ENCODE measurements at places on chromosomes 12 and 14.

GRCh38 chr14:94612174-94612573 is at the start of gene SERPINA3:
SERPINA3 (plus strand) TSS chr14:94612391; CDS start chr14:94614442, 2,051 bp downstream.
- no peak for DNase-seq

- no peak for DNase-seq
These were observed 38.6 kb downstream of the SYNE2 start for GRCh38 chr14:63891148-63891975.

- no peak for DNase-seq
These were observed 131.5 kb downstream of the GPR135 start for GRCh38 chr14:59333668-59334067.

GRCh38 chr12:64679487-64680001 is 69.2 kb downstream of the RASSF3 start:
- peak; percentile 32 for DNase-seq

DNA sequence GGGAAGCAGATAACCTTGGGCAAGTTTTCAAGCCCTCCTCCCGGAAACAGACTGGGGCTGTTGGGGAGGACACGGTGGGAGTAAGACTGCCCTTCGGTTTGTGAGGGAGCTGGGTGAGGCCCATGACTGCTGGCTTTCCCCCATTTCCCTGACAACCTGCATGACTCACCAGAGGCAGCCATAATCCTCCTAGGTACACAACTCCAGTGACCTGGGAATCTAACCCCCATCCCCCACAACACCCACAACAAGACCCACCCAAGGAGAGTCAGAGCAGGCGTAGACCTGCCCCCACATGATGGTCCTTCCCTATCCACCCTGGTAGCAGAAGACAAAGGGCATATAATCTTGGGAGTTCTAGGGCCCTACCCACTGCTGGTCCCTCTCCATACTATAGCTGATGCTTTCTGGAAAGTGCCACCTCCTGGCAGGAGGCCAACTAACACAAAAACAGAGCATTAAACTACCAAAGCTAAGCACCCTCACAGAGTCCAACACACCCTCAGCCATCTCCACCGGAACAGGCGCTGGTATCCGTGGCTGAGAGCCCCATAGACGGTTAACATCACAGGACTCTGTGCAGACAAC is 14.8 kb downstream of the DDX24 start:
- DNase-seq, result no peak

DNA sequence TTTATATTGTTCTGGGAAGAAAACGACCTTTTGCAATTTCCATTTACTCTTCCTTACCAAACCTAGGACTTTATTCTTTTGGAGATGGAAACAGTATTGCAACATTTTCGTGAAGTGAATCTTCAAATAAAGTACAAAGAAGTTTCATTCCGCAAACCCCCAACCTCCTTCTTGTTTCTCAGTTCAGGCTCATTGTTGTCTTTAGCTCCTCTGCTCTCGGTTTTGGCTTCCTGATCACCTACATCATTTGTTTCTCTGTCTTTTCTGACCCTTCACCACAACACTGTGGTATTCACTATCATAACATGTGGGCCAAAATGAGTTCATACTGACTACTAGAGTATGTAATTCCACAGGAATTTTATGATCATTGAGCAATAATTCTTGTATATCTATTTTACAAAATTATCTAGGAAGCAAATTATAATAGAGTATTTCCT is 266.8 kb downstream of the ADAMTS20 start:
- no peak for DNase-seq

GRCh38 chr14:100067971-100068959 is 3.0 kb downstream of the EVL start:
- DNase-seq, result peak; percentile 90

DNA sequence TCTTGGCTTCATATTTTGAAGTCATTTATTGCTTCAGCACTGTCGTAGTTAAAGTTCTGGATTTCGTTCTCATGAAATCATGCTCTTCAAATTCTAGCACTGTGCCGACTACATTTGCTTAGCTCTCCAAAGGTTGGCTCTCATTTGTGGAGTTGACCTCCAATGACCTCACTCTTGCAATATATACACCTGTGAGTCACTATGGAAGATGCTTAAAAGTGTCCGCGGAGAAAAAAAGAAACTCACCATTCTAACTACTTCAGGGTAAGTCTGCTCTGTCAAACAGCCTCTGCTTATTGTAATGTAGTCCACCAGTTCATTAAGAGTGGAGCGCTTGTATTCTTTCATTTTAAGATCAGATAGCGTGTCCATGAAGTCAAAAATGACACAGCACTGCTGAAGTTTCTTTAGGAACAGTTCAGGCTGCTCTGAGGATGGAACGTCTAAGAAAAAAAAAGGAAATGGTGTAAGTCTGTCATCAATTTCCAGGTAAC is 89.7 kb downstream of the PPP2R5E start:
- no peak for DNase-seq

DNA sequence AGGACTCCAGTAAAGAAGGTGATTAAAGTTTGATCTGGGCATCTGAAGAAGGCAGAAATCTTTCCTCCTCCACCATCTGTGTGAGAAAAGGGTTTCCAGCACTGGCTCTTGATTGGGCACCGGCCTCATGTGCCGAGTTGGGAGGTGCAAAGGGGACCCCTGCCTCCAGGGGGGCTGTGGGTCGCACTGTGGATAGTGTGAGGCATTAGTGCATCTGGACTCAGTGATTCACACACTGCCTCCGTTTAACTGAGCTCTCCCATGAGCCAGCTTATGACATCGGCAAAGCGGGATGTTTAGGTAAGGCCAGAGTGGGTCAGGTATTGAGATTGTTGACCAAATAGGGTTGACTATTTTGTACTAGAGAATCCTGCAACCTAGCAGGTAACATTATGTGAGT is 8.9 kb downstream of the C1S start:
- no peak for DNase-seq

DNA sequence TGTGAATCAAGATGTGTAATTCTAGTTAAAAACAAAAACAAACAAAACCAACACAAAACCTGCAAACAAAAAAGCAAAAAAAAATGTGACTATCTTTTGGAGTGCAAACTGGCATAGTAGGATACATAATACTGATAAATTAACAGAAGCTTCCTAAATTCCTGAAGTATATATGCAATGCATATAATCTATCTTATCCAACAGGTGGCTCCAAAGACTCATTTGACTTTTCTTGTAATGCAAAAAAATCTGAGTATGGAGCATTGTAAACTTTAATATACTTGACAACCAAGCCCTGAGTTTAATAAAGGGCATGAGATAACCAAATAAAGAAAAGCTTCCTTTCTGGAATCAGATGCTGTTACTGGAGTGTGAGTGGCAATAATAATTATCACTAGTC is 1003.6 kb downstream of the FSCB start:
- no peak for DNase-seq
